CD4-positive, alpha-beta T cell treated with Interleukin-12 subunit alpha and Interleukin-12 subunit beta, for 1 hour (primary cell): ENCODE measurements at places on chromosomes 3 and 15.
A peak's percentile ranks its signal among the peaks of the same experiment; 100 is the strongest.

DNA sequence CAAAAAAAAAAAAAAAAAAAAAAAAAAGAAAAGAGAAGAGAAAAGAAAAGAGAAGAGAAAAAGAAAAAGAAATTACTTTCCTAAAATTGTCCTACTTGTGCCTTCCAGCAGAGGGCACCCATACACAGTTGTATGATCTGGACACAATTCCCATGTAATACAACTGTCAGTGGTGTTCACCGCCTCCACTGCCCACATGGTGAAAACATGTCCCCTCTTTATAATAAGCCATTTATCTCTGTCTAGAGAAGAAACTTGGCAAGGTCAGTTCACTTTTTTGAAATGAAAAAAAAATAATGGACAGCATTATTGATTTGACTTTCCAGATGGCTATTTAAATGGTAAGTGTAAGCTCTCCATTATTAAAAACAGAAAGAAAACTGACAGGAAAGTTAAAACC lies 459.4 kb downstream of the GBE1 start:
- DNase-seq: peak; percentile 2

GRCh38 chr3:7667774-7668173 lies 806.9 kb downstream of the GRM7 start:
- DNase-seq: no peak

DNA sequence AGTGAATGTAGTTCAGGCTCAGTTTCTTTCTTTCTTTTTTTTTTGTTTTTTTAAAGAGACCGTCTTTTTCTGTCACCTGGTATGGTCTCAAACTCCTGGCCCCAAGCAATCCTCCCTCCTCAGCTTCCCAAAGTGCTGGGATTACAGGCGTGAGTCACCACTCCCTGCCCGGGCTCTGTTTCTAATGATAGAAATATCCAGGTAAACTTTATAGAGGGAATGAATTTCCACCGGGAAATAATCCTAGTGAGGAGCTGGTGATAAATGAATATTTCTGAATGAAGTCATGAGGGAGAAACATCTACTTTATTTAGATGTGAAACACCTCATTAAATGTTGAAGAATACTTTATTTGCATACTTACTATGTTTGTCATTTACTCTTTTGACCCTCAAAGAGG lies 7.2 kb downstream of the RNF13 start:
- DNase-seq: no peak

GRCh38 chr3:132753946-132754345 lies 31.7 kb upstream of the NPHP3 start:
- no peak for DNase-seq

- DNase-seq: no peak
Measured at GRCh38 chr3:147807776-147808175, 398.6 kb downstream of the ZIC1 start.

- DNase-seq: no peak
Measured at GRCh38 chr3:194908972-194909371, 223.3 kb downstream of the FAM43A start.
